ENCODE measurements at places on chromosomes 12 and 14.
A peak's percentile ranks its signal among the peaks of the same experiment; 100 is the strongest.

DNA sequence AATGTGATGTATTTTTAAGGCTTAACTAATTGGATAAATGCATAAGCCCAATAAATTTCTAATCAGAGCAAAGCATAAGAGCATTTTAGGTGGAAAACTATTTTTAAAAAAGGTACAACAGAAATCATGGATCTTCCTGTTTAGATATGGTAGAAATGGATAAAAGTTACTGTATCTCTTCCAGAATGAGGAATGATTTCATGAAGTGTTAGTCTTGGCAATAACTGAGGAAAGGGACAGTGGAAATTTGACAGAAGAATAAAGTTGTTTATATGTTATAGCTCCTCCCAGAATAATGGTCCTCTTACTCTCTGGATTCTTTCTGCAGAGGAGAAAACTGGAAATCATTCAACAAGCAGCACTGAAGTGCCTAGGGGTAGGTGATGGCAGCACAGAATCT is 32.4 kb upstream of the BMAL2 start:
- no peak for DNase-seq

DNA sequence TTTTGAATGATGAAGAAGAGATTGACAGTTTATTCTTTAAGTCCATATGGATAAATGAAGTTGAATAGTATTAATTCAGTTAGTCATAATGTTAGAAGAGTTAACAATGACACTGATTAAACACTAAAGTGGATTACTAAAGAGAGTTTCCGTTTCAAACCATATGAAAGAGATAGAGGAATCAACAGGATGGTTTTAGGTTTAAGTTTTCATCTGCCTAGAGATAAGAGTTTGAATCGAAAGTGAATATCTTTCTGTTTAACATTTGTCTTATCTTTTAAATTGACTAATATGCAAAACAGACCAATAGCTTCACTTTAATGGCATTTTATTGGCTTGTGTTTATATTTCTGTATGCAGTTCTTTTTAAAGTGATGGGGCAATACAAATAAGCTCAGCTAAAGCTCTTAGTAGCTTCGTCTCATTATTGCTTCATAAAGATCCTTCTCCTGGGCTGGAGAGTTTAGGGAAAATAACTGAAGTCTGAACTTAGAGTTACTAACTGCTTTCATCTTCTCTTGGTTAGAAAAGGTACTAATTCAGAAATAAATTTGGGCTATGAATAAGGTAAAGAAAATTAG is 66.0 kb downstream of the MIPOL1 start:
- DNase-seq: no peak

DNA sequence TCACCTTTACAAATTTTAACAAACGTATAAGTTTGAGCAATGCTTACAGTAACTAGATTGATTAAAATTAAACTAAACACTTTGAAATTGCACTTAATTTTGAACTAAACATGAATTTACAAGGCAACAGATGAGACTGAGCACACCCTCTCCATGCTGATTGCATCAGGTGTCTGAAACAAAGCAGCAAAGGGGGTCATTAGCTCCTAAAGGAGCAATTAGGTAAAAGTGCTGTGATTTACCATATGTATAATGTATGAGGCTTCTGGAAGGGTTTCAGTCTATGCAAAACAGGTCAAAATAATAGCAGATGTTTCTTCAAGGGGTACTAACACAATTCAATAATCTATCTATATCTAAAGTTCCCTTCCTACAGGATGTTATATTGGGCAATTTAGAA is 98.8 kb upstream of the LMNTD1 start:
- DNase-seq: no peak

DNA sequence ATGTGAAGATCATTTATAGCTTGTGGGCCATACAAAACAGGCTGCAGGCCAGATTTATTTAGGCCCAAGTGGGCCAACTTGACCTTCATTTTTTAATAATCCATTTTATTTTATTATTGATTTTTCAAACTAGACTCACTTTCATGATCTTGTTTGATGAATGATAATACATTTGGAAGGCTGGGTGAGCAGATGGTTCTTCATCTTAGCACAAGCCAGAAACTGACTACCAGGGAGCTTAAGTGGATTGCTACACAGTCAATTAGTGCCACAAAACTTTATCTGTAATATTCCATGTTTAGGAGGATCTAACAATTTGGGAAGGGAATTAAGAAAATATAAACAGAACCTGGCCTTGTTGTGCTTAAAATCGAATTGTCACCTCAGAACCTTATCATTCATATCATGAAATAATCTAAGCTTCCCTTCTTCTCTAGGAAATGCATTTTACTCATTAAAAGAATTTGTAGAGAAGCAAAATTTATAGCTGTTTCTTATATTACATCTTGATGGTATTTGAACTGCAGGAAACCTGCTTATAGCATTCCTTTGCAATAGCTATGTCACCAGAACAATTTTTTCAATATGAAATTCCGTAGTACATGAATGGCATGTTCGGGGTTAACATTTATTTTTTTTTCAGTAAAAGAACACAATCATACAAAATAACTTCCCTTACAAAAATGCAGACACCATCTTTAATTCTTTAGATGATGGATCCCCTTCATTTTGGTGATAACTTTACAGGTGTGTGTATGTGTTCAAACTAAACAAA is 62.0 kb upstream of the CSRP2 start:
- DNase-seq: no peak

DNA sequence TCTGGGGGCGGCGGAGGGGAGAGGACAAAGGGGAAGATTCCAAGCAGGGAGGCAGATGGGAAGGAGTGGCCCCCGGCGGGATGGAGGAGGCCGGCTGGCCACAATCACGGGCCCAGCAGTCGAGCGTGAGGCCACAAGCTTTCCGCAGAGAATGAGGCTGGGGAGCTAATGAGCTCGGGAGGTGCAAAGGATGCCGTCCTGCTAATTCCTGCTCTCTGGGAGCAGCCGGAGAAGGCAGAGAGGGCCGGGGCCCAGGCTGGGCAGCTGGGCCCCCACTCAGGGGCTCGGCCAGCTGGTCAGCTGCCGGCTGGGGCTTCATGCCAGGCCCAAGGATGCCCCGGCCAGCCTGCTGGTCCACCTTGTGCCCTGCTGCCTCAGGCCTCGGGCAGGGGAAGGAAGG is 98.1 kb upstream of the LHX5 start:
- no peak for DNase-seq

DNA sequence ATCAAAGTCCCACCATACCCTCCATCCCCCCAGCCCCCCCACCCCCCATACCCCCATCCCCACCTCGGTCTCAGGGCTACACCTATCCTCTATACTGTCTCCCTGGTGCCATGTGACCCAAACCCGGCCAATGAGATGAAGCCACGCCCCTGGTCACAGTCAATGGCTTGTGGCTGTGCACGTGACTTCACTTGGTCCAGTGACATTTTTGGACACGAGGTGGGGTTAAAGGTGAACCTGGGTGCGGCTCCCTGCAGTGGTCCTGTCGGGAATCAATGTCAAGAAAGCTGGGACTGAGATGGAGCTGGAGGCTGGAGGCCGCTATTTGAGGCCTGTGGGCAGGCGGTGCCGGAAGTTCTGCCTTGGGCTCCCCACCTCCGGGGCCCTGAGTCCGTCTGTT is 100.7 kb upstream of the MAP1LC3B2 start:
- no peak for DNase-seq

- DNase-seq: no peak
Measured at GRCh38 chr14:99057576-99058083, 214.4 kb downstream of the BCL11B start.

DNA sequence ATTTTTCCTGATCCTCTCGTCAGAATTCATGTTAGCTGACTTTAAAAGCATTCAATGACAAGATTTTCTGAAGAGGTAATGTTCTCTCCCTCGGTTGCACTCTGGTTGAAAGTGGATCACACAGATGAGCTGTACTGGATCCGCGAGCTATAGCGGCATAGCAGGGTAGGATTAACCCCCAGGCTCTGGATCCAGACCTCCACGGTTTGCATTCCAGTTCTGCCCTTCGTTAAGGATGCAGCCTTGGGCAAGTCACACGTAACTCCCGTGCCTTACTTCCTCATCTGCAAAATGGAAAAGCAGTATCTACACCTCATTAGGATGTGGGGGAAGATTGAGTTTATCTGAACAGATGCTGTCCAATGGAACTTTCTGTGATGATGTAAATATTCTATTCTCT is 13.8 kb downstream of the CCDC92 start:
- no peak for DNase-seq

DNA sequence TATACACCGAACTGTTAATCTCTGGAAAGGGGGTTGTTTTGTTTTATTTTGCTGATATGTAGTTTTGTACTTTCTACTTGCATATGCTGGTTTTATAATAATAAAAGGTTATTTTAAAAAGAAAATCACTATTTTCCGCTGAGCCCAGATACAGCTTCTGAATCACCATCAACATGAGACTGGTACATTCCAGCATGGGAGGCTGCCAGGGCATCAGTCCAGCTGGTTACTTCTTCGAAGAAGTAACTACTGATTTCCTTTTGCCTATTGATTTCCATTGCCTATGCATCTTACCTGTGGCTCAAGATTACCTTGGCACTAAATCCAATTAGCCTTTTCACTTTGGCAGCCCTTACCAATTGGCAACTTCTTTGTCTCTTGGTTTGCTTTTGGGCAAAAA is 11.7 kb upstream of the OSBPL8 start:
- DNase-seq: no peak

DNA sequence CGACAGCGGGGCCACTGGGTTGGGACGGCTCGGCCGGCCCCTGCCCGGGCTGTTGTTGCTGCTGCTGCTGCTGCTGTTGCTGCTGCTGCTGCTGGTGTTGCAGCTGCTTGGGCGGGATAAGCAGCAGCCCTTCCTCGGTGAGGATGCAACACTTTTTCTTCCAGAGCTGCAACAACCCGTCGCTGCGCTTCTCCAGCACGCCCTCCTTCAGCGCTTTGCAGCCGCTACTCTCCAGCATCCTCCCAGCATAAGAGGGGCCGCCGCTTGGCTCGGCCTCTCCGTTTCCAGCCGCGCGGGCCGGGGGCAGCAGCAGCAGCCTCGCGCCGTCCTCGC is 529 bp downstream of the PHLDA1 start:
- DNase-seq: peak; percentile 20

DNA sequence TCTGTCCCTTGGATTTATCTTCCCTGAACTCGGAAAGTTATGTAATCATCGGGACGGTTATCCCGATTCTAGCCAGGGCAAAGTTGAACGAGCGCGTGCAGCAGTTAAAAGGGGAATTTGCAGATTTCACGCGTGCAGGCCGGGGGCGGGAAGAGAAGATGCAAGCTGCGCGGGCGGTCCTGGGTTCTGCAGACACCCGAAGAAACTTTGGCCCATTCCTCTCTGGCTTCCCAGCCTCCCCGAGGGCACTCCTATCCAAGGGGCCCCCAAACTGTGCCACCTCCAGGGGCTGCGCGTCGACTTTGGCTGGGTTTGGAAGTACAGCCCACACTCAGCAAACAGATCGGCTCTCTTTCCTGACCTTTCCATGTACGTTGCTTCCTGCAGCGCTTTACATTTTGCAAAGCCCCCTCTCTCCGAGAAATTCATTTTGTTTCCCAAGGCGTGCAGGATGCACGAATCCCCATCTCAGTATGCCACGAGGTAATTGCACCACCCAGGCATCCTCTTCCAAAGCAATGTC is 941 bp upstream of the PPP1CC start:
- DNase-seq: peak; percentile 26

DNA sequence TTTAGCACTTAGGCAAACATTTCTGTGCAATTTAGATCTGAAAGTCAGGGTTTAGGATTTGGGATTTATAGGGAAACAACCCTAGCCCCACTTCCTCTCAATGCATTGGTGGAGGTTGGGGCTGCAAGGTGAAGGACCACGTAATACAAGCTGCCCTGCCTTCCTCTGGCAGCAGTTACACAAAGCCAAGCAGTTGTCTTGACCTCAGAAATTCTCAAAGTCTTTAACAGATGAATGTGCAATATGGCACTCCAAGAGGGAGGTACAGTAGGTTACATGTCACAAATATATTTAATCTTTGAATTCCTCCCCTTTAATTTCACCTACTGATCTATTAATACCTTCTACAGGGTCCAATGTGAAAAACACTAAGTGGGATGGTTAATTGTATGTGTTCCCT is 23.9 kb downstream of the IFNG-AS1 start:
- DNase-seq: no peak

DNA sequence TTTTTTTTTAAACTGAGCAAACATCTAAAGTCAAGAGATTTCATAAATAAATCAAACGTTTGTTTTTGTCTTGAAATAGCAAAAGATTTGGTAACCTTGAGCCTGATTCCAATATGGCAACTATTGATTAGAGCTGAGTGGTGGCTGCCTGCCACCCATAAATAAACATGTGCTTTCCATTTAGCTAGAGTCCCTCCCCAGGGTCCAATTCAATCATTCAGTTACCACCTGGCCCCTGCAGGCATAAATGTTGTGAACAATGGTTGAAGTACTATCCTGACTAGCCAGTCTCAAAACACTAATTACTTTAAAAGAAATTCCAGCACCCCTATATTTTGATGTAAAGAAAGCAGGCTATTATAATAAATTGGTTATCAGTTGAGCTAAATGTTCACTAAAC is 129.7 kb upstream of the GRIP1 start:
- no peak for DNase-seq

- DNase-seq: no peak
Measured at GRCh38 chr12:20154052-20154451, 214.3 kb upstream of the PDE3A start.

DNA sequence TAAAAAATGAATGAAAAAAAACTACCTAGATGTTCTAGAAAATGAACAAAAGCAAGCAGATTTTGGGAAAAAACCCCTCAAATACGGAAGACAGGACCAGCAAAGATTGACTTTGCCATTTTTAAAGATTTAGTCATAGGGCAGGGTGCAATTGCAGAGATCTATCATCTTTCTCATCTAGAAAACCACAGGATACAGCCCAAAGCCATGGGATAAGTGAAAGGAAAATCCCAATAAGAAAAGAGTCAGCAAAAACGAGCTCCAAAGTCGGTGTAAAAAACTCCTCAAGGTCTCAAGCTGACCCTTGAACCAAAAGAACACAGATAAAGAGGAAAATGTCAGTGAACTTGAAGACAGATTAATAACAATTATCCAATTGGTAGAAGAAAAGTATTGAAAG is 28.0 kb downstream of the CEP290 start:
- DNase-seq: no peak

DNA sequence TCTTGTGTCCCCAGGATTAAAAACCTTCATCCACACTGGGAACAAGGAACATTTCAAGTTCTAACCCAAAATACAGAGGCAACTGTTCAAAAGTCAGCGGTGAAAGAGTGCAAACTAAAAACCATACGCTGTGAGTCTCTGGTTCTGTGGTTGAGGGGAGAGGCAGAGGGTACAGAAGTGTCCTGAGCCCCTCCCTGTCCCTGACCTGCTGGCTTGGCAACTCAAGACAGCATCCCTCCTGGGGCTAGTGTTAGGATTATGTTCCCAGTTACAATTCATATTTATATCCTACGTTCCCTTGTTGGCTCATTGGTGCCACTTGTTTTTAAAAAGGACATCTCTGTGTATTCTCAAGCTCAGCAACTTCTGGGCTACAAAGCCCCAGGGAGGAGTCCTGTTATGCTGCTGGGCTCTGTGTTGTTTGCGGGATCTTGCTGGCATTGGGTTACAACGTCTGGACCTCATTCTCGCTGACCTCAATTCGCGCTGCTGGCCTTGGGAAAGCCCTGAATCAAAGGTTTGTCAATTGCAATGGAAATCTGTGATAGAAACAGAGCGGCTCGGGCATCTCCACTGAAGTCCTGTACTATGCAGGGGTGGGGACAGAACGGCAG is 420.8 kb downstream of the FUT8 start:
- no peak for DNase-seq

All from posterior cingulate gyrus (tissue), 11 donors.